ENCODE measurements at places on chromosomes 5 and 9.

DNA sequence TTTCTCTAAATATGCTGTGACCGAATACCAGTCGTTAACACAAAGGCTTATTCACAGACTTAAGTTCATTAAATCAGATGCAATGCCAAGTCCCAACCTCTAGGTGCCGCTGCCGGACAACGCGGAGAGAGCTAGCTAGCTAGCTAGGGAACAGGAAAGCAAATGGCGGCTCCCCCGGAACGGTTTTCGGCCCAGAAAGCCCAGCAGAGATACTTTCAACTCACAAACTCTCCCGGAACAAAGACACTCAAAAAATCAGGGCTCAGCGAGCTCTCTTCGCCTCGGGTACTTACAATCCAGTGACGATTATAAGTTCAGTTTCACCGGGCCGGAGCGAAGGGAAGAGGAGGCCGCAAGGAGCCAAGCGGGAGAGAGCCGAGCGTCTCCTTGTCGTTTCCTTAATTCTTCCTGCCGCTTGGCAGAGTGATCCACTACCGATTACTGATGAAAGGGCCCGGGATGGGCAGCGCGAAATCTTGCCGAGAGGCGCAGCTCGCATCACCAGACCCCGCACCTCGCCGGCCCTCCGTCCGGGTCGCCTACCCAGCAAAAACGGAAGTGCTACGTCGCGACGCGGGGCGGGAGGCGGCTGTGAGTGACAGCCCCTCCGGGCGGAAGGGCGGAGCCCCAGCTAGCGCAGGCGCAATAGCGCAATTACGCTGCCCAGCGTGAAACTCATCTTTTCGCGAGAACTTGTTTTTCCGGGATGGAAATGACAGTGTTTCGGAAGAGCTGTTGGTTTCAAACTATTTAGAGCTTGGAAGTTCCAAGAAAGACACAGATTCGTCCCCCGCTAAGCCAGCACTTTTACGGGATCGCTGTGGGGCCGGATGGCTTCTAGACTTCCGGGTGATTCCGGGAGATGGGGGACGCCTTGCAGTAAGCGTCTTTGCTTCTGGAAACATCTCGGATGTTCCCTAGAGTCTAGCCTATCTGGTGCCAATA is at the start of gene TAF7:
Gene TAF7, minus strand, starts transcription at position 560 of the 945 bp plus-strand sequence. CDS start 740 bp downstream, outside the sequence.
- DNase-seq: peak; percentile 91

DNA sequence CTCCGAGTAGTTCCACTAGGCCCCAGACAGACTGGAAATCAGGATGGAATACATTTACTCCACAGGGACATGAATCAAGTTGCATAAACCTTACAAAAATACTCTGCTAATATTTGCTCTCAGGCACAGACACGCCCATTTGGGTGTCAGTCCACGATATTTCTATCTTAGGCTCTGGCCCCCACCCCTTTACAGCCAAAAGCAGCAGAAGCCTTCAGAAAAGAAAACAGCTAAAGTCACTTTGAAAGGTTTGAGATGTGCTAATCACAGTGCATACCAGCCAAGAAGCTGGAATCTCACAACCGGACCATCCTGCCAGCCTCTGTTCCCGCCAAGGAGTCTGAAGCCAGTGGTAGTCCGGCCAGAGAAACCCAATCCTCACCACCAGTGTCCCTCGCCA is 22.6 kb downstream of the PTPN3 start:
- no peak for DNase-seq

GRCh38 chr5:112552791-112553190 is 133.7 kb upstream of the EPB41L4A start:
- no peak for DNase-seq

- DNase-seq: no peak
Measured at GRCh38 chr5:159190170-159190569, 19.2 kb downstream of the RNF145 start.

- no peak for DNase-seq
Measured at GRCh38 chr5:112411903-112412302, 7.2 kb downstream of the EPB41L4A start.

- no peak for DNase-seq
Measured at GRCh38 chr5:167678481-167678880, 613.0 kb upstream of the WWC1 start.

GRCh38 chr5:143759396-143760130 is 52.4 kb upstream of the HMHB1 start:
- no peak for DNase-seq

- DNase-seq: no peak
Measured at GRCh38 chr5:15365070-15365469, 134.9 kb upstream of the FBXL7 start.

DNA sequence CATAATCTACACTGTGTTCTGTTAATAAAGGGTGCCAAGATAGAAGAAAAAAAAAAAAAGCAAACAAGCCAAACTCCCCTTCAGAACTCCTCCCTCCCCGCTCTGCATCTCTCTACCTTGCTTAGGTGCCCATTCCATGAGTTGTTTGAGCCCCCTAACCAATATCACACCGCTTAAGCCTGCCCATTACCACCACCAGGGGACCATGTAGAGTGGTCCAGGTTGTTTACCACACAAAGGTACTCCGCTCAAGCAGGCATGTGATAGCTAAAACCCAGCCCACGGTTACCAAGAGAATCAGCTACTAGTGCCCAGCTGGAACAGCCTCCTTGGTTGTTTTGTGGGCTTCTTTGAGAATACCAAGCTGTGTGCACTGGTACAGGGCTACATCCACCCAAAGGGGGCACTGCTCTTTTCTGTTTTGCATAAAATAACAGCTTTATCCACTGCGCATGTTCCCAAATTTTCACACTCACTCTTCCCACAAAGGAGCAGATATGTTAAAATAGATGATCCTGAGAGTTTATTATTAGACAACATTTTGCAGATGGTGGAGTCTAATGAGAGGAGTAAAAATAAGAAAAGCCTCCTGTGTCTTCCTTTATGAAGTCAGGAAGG is 304.1 kb downstream of the DEPDC1B start:
- no peak for DNase-seq

DNA sequence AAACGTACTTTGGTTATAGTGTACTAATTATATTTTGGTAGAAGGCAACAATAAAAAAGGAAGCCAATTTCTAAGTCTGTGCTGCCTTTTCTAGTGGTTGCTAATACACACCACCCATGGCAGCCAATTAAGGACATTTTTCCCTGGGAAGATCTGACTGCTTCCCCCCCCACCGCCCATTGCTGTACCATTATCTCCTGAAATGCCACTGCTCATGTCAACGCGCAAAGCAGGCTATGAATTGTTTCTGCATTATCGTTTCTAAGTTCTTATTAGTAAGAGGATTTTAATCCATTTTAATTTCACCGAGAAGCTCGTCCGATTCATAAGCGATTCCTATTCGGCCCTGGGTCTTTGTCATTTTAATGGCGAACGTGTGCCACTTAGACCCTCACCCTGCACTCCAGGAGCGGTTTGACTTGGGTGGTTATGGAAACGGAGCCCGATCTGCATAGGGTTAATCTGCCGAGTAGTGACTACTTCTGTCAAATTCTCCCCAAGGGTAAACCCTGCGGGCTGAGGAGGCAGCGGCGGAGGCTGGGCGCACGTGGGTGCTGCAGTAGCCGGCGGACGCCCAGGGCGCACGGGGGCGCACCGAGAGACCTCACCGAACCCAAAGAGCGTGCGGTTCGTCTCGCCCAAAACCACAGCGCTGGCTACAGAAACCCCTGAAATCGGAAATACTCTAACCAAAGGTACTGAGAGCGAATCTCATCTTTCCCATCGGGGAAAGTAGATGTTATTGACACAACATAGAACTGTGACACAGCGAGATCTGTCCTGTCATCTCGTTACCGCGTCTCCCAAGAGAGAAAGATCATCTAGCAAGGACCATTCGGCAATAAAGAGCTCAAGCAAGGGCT is 55.8 kb upstream of the SHC3 start:
- no peak for DNase-seq

DNA sequence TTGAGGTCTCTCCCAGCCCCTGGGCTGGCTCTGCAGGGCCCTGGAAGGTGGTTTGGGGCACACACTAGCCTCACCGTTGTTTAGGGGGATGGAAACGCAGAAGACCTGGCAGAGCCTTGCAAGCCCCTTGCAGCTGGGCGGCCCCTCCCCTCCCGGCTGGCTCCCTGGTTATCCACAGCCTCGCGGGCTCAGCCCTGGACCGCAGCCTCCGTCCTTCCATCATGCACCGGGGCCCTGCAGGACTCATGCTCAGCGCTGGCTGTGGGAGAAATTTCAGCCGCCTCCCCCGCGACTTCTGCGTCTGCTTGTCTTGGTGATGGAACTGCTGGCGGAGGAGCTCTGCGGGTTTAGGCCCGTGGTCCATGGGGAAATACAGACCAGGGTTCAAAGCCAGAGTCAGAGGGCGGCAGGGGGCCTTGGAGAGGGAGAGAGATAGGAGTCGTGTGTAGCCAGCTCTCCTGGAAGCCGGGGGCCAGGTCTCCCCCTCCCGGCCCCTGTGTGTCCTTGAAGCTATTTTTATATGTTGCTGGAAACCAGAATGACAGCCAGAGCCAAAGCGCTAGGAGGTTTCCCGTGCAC is 75.8 kb upstream of the IER5L start:
- DNase-seq: no peak

GRCh38 chr5:80142996-80143395 is 107.8 kb downstream of the THBS4 start:
- no peak for DNase-seq

GRCh38 chr5:2840372-2840915 is 89.0 kb upstream of the IRX2 start:
- DNase-seq: no peak

- no peak for DNase-seq
Measured at GRCh38 chr5:112973036-112973435, 3.6 kb upstream of the DCP2 start.

- DNase-seq: no peak
Measured at GRCh38 chr5:154132718-154133307, 57.7 kb upstream of the GALNT10 start.

- DNase-seq: no peak
Measured at GRCh38 chr5:11650936-11651335, 253.3 kb downstream of the CTNND2 start.

DNA sequence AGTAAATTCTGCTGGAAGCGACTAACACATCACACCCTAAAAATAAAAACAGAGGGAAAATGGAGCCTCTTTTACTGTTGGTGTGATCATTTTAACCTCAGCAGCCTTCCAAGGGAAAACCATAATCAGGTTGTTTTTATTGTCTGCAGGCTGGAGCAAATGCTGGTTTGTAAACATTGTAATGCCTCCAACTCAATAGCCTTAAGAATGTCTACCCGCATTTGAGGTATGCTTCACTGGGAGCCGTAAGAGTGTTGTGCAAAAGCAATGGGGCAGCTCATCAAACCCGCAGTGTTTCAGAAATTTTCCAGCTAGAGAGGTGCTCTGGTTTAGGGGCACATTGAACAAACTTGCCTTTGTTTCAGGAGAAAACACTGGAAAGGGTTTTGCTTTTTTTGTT is 17.0 kb downstream of the NIM1K start:
- DNase-seq: no peak

- DNase-seq: no peak
Measured at GRCh38 chr9:105223544-105224140, 20.8 kb upstream of the SLC44A1 start.

- no peak for DNase-seq
Measured at GRCh38 chr9:115398313-115398650, 280.3 kb upstream of the TNC start.

- DNase-seq: peak; percentile 4
Measured at GRCh38 chr5:75148051-75148450, 88.6 kb downstream of the ANKRD31 start.

DNA sequence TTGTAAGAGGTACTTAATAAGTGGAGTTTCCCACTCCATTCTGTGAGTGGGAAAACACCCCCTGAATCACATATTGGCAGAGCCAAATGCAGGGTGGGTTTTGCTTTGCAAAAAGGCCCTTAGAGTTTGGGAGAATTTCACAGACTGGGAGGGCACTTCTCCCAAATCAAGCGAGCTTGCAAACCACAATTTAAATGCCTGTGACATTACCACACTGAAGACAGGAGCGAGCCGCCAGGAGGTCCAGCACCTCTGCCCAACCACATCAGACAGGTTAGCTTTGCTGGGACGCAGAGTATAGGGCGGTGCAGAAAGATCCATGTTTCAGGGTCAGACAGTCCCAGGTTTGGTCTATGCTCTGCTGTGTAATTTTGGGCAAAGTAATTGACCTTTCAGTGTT is 2.3 kb downstream of the ALAD start:
- DNase-seq: no peak

DNA sequence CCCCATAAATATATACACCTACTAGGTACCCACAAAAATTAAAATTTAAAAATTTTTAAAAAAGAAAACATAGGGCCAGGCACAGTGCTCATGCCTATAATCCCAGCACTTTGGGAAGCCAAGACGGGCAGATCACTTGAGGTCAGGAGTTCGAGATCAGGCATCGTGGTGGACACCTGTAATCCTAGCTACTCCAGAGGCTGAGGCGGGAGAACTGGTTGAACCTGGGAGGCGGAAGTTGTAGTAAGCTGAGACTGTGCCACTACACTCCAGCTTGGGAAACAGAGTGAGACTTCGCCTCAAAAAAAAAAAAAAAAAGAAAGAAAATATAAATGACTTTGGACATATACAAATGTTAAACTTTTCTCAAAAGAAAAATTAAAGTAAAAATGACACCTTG is 33.3 kb upstream of the RNF38 start:
- no peak for DNase-seq

GRCh38 chr5:145689235-145689634 is 145.9 kb downstream of the PRELID2 start:
- no peak for DNase-seq

DNA sequence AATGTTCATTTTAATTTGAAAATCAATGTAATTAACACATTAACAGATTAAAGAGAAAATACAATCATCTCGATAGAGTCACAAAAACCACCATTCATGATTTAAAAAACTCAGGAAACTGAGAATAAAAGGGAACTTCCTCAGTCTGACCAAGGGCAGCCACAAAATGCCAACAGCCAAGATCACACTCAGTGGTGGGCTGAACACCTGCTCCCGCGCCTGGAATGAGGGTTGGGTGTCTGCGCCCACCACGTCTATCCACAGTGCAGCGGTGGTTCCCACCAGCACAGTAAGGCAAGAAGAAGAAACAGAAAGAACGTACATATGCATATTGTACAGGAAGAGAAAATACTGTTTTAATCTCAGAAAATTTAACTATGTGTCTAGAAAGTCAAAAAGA is 11.7 kb upstream of the NSMF start:
- no peak for DNase-seq

GRCh38 chr5:141850244-141850768 is 27.9 kb downstream of the PCDH1 start:
- no peak for DNase-seq

DNA sequence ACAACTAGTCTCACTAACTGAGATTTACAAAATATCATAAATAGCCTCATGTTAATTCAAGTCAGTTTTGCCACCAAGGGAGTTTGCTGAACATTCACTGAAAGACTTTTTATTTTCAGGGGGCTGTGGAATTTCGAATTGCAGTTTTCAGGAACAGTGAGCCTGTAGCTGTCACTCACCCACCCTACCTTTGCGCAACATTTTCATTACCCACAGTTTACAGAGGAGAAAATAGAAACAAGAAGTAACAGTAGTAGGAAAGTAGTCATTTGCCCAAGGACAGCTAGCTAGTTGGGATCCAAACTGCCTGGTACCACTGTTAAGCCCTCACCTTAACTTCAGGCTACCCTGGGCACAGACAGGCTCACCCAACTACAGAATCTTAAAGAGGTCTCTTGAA is 154.1 kb downstream of the ADAMTS12 start:
- no peak for DNase-seq

All from kidney capillary endothelial cell (primary cell).